ENCODE measurements at places on chromosomes 1 and 21. TPM values are rescaled to one million over a fixed set of nuclear protein-coding genes. Genes with fewer than 3 reads are reported as not detected.

TNFSF4 gene
- 1.4 TPM for total RNA-seq

VPS72 gene
- 48.7 TPM for total RNA-seq

IGSF9 gene
- 20.9 TPM for total RNA-seq

KCNA2 gene
- under 0.01 TPM for total RNA-seq

KLHL17 gene
- total RNA-seq = 3.1 TPM

ETNK2 gene
- total RNA-seq = 51.6 TPM

EMC1 gene
- total RNA-seq = 90.5 TPM

SGIP1 gene
- total RNA-seq = not detected

RIPPLY3 gene
- total RNA-seq = under 0.01 TPM

FMO4 gene
- 3.3 TPM for total RNA-seq

SMYD3 gene
- 7.9 TPM for total RNA-seq

SIM2 gene
- 0.34 TPM for total RNA-seq

KRTAP10-9 gene
- total RNA-seq = not detected

SH2D1B gene
- total RNA-seq = 0.07 TPM

ZNF648 gene
- total RNA-seq = not detected

POLR3GL gene
- total RNA-seq = 7.2 TPM

FCMR gene
- total RNA-seq = 0.36 TPM

All from nasal cavity respiratory epithelium epithelial cell of viscerocranial mucosa (primary cell).